Astrocyte of the hippocampus (primary cell): ENCODE measurements at places on chromosomes 7 and 10.

- DNase-seq: peak; percentile 45
These were observed 91.6 kb downstream of the HECW1 start for GRCh38 chr7:43204081-43204480.

DNA sequence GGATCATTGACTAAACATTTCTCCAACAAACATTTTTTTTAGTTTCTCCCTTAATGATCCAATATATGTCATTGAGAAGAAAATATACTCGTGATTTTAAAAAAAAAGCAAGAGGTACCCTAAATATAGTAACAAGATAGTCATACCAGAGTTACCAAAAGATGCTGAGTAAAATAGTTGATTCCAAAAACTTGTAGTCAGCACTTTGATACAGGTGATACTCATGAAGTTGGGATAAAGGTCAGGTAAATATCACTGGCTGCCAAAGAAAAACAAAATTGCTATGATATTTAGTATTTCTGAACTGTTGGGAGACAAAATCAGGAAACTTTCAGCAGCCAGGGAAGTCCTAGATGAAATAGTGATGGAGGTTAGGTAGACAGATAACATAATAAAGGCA is 225.3 kb downstream of the DYNC1I1 start:
- DNase-seq: no peak

DNA sequence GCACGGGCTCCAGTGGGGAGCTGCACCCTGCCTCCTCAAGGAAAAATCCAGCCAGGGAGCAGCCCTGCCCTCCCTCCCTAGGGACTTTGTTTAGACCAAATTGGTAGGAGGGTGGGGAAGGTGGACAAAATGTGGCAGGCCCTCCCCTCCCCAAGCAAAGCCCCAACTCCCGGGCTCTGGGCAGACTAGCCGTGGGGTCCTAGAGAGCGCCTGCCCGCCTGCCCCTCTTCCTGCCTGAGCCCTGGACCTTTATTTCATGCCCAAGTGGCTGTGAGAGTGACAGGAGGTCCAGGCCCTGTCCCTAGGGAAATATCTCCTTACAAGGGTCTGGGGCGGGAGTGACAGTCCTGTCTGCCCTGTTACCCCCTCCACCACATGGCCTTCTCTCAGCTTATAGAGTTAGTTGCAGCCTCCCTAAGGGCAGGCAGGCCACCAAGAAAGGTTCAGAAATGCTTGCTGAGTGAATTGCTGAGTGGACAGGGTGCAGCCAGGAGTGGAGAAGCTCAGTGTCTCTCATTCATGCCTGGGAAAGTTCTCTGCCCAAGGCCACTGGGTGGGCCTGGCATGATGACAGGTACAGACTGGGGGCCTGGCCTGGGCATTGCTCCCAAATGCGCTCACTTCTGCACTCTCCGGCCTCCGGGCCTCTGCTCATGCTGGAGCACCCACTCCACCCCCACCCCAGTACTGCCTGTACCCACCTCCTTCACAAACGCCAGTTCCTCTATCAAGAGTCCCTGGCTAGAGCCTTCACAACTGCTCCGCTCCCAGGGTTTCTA is 25.2 kb downstream of the DNAJB12 start:
- no peak for DNase-seq

DNA sequence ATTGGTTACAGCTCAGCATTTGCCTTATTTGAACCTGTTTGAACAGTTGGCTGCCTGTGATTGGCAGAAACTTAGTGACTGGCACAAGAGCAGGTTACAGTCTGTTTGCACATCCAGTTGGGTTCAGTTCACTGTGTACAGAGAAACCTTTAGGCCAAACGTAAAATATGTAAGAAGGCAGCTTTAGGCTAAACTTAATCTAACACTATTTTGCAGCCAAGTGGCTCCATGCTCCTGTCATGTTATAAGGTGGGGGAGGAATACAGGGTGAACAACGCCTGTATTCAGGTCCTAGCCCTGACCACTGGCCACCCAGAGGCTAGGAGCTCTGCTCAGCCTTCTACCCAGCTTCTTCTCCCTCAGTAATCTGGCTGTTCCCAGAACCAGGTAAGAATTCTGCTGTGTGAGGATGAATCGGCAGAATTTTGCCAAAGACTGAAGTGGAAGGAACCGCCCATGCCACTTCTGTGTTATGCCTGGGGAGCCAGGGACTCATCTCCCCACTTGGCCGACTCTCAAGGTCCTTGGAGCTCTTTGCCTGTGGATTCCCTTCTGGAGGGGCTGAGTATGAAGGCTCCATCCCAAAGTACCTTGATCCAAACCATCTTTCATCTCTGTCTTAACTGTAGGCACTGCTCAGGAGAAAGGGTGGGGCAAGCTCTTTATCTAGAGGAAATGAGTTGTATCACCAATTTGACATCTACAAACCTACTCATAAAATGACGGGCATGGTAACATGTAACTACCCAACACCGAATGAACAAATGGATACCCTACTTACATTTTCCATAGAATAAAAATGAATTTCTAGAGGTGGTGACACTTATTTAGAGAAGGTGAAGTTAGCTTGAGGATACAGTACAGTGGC is 164.4 kb upstream of the NAMPT start:
- DNase-seq: no peak

- no peak for DNase-seq
These were observed 140.1 kb downstream of the ITGA8 start for GRCh38 chr10:15579605-15580004.

- no peak for DNase-seq
These were observed 51.5 kb upstream of the DLX6 start for GRCh38 chr7:96953676-96954513.

DNA sequence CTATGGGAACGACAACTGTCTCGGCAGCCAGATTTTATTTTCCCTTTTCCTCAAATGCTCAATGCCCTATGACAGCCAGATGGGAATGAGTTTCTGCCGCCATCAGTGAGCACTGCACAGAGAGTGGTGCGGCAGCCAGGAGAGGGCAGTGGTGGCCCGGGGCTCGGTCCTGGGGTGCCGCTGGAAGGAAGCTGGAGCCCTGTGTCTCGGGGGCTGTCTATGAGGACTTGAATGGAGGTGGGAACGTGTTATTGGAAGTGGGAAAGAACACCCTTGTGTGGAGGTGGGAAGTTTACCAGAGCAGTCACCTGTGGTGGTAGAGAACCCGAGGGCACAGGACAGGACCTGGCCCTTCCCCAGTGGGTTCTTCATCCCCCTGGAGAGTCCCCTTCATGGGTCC is 35.8 kb downstream of the JAKMIP3 start:
- no peak for DNase-seq
